Mucosa of descending colon (tissue), 3 donors: ENCODE measurements at places on chromosomes 11 and 22.

DNA sequence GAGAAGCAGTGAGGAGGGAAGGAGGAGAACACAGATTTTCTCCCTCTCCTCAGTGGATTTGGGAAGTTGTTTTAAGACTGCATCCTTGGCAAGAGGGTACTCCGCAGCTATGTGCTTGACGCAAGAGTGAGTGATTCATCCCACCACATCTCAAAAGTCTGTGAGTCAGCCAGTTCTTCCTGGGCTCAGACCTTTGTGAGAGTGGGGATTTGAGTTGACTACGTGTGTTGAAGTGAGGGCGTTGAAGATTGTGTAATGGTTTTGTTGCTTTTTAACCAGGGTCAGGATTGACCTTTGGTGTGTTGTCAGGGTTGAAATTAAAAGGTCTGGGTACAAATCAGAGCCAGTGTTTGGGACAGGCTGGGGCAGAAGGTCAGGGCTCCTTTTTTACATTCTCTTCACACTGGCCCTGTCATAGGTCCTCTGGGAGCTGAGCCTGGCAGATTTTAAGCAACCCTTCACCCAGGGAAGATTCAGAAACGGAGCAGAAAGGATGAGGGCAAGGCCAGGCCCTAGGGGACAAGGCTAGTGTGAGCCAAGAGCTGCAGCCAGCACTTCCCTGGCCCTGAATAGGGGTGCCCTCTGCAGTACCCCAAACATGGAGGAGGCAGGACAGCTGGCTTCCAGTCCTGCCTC lies 4.2 kb upstream of the C11orf86 start:
- DNase-seq = no peak

- no peak for DNase-seq
Observed at GRCh38 chr22:35568751-35569739, 28.4 kb downstream of the RASD2 start.

GRCh38 chr22:48181263-48181955 lies 1419.0 kb downstream of the TBC1D22A start:
- no peak for DNase-seq

- no peak for DNase-seq
Observed at GRCh38 chr11:105935791-105936190, 86.2 kb downstream of the MSANTD4 start.

DNA sequence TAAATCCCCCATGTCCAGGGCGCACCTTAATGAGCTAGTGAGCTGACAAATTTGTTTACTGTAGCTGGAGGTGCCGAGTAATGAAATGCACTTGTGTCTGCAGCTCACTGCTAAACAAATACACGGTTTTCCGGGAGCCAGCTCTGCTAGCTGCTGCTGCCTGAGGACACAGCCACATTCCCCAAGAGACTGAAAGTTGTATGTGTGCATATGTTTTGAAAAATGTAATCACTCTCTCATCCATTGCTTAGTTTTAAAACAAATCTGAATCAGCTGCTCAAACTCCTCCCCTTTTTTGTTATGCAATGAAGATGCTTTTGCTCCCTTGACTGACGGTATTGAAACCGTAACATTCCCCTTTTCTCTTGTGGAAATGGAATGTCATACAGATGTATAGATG lies 62.4 kb upstream of the NNMT start:
- DNase-seq = no peak

- no peak for DNase-seq
Observed at GRCh38 chr22:48222742-48223487, 1460.5 kb downstream of the TBC1D22A start.

- no peak for DNase-seq
Observed at GRCh38 chr11:85182441-85183387, 444.4 kb downstream of the DLG2 start.

- no peak for DNase-seq
Observed at GRCh38 chr11:95095858-95096587, 6.4 kb downstream of the ENDOD1 start.

GRCh38 chr11:72525466-72525865 lies 91.1 kb upstream of the CLPB start:
- no peak for DNase-seq

- DNase-seq = no peak
Observed at GRCh38 chr11:75725547-75726320, 8.1 kb downstream of the MOGAT2 start.

GRCh38 chr11:127255209-127255608 lies 254.6 kb upstream of the KIRREL3 start:
- DNase-seq = no peak

DNA sequence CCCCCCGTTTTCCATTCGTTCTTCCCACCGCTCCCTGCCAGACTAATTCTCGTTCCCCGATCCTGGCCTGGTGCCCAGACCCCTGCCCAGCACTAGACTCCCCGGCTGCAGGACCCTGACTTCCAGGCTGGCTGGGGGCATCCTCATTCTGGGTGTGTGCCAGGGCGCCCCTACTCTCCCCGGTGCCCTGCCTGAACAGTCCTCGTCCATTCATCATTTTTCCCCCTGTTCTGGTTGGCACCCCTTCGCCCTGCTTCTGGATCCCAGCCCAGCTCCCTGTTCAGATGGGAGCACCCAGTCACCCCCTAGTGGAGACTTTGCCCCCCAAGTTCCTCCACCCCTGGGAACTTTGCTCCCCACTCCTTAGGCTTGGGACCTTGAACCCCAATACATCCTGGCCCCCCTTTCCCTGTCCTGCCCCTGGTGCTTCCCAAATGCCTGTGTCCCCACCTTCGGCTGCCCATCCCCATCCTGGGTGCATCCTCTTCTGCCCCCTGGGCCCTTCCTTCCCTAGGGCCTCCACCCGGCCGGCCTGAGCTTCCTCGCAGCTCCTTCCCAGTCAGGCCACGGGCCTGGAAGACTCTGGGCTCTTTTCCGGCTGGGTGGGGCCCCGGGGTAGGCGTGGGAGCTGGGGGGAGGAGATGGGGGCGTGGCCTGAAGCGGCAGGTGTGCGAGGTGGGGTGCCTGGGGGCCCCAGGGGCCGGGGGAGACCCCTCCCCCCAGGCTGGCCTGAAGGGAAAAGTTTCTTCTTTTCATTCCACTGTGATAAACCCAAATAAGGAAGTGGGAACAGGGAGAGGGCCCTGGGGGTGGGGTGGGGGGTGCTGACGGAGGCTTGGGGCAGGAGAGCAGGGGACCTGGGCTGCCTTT lies 908 bp downstream of the PLCB3 start:
- DNase-seq = peak; percentile 90

DNA sequence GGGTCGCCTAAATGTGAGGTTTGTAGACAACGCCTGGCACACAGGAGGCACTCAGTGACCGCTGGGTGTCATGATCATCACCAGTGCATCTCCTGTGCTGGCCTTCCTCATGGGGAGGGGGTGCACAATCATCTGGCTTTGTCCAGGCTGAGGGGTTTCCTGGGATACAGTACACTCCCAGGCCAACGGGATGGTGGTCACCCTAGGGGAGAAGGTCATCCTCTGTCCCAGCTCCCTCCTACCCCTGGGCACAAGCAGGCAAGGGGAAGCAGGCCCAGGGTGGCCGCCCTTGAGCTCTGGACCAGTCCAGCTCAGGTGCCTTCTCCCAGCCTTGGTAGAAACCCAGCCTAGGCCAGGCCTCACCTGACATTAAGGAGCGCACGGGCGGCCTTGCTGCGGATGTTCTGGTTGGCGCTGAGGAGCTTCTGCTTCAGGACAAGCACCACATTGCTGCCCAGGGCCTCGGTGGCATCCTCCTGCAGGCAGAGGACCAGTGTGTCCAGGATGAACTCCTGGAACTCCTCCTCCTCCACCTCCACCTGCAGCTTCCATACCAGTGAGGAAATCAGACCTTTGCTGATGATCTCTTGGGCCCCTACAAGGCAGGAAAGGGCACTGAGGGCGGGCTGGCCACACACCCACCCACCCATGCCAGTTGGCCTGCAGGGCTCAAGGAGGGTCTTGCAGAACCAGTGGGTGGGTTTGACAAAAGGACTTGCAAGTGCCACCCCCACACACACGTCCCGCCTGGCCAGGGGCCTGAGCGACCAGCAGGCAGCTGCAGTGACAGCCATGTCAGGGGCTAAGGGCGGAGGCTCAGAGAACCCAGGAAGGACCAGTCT lies 6.6 kb upstream of the GNAZ start:
- no peak for DNase-seq

GRCh38 chr11:91608677-91609076 lies 615.9 kb upstream of the FAT3 start:
- DNase-seq = no peak

DNA sequence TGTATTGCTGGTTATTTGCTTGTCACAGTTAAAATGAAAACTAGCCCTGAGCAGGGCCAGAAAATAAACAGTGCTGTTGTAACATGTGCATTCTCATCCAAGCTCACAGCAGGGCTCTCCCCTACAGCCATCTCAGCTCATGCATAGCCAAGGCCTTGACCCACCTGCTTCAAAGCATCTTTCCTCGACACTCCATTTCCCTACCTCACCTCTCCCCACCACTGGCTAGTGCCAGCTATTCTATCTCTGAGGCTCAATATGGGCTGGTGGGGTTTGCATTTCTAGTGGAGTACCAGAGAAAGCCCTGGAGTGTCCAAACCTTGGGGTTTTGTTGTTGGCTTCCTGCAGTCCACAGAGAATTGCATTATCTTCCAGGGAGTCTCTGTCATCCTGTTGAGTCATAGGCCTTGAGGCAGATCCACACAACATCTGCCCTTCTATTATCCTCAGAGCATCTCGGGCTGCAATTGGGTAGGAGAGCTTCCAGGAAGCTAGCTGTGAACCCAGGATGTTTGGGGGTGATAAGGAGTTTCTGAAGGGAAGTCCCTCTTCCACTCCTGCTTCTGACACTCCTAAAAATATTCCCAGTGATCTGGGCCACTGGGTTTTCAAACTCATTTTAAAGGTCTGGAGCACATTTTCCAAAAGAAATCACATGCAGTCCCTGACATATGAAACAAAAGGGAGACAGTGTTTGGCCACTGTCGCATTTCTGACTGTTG lies 36.1 kb upstream of the AMOTL1 start:
- DNase-seq = no peak

DNA sequence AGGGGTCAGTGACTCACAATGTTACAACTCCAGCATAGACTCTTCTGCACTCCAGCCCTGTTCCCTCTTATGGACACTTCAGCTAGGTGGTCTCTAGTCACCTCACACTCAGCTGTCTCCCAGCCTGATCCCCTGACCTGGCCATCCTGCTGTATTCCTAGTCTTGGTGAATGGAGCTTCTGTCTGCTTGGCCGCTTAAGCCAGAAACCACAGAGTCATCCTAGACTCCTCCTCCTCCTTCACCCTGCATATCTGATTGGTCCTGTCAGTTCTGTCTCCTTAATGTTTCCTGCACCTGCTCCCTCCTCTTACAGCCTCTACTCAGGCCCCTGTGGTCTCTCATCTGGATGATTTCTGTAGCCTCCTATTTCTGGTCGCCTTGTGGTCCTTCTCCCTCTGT lies 144.9 kb downstream of the HIPK3 start:
- DNase-seq = no peak

DNA sequence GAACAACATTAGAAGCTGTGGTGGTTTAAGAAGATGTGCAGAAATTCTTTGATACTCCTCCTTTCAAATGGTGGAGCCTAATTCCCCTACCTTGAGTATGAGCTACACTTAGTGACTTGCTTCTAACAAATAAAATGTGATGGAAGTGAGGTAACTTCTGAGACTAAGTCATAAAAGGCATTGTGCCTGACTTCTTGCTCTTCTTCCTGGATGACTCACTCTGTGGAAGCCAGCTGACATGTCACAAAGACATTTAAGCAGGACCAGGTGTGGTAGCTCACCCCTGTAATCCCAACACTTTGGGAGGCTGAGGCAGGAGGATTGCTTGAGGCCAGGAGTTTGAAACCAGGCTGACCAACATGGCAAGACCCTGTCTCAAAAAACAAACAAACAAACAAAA lies 3.9 kb upstream of the PLA2G3 start:
- DNase-seq = no peak

DNA sequence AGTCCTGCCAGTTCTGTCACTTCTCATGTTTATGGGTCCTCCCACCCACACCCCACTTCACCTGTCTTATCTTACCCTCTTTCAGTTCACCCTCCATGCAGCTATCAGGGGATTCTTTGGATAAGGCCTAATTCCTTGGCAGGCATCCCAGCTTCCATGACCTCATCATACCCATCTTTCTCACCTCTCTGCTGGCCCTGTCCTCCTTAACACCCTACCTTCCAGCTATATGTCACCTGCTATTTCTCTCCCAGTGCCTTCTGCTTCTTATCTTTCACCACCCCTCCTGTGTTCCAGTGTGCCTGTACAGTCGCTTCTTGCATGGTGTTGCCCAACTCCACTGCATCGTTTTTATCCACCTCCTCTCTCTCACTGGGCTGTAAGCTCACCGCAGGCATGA lies 28.3 kb downstream of the SNU13 start:
- DNase-seq = no peak

DNA sequence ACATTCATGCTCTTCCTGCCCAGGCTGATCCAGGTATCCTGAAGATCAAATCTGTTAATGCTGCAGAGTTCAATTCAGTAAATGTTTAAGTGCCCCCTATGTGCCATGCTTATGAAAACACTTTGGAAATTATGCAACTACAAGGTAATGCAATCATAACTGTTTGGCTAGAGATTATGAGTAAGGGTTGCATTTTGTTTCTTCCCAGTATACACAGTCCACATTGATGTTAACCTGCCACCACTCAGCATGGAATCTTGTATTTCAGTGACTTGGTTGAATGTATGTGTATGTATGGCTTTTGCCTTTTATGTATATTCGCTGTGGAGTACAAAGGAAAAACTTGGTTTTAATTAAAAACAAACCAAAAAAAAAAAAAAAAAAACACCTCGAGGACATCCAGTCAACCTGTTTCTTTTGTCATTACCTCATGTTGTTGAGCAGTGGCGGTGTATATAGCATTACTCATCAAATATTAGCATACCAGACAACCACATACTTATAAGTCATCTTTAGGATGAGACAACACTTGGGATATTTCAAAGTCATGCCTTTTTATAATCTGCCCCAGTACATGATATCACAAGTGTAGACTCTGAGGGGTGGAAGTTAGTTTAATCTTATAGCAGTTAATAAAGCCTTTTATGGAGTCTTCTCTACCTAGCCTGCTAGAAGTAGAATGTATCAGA lies 86.1 kb upstream of the HORMAD2 start:
- DNase-seq = no peak

GRCh38 chr11:11605181-11605580 lies 16.6 kb downstream of the GALNT18 start:
- no peak for DNase-seq

GRCh38 chr22:20204311-20204710 lies 53.5 kb upstream of the CCDC188 start:
- DNase-seq = no peak

- no peak for DNase-seq
Observed at GRCh38 chr22:49738566-49738965, 89.1 kb downstream of the BRD1 start.
